Natural killer cell treated with Interleukin-12 subunit alpha and Interleukin-12 subunit beta and Interleukin-15 and Interleukin-18, amount 100 ng/mL, for 72 hours (primary cell): ENCODE measurements at places on chromosomes 1 and 21.
A peak's percentile ranks its signal among the peaks of the same experiment; 100 is the strongest.

DNA sequence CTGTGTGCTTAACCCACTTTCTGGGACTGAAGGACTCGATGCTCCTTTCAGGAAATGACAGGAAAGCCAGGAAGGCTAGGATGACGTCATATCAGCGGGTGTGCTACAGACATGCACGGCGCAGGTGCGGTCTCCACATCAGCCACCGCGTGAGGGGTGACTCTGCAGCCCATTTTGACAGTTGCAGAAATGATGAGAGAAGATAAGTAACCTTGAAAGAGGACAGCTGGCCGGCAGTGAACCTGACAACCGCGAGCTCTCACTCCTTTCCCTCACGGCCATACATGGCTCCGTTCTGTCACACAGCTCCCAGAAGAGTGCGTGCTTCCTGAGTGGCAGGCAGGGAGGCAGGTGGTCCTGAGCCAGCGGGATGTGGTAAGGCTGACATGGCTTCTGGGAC is 1.7 kb upstream of the KRTAP10-5 start:
- DNase-seq: no peak

GRCh38 chr1:168483539-168483938 is 60.3 kb downstream of the XCL2 start:
- DNase-seq: no peak

- peak; percentile 46 for DNase-seq
These were observed 42.5 kb upstream of the POFUT2 start for GRCh38 chr21:45330075-45330781.

DNA sequence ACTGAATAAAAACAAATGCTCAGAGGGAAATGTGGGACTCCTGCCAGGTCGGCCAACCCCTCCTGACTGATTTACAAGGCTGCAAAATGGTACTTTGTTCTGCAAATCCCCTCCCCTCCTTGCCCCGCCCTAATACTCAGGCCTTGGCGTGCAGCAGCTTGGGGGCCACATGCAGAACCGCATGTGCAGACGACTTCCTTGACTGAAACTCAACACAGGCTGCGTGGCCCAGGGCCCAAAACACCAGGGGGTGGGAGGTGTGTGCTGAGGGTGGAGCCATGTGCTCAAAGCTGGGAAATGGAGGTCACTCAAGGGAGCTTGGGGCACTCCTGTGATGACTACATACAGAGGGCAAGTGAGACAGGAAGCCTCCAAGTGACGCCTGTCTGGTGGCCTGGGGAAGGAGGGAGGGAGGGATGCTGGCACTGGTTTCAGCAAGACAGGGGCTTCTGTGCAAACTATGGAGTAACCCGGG is 87.2 kb downstream of the MRPL37 start:
- peak; percentile 83 for DNase-seq

DNA sequence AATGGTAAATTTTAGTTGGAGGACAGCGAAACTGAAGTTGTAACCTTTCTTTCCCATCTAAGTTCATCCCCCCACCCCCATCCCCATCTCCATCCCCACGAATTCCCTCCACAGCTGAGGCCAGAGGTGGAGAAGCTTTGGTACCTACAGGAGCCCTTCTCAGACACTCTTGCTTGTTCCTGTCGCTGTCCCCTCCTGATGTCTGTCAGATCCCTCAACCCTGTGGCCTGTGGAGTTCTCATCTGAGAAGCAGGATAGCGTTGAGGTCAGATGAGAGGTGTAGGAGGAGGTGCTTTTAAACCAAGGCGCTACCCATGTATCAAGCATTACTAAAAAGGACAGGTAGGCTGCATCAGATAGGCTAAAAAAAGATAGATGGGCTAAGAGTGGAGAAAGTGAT is 769 bp downstream of the NTPCR start:
- DNase-seq: no peak

GRCh38 chr1:185400052-185400451 is 83.0 kb upstream of the IVNS1ABP start:
- DNase-seq: no peak
